ENCODE measurements at places on chromosomes 5 and 9.

- DNase-seq: no peak
Observed at GRCh38 chr5:39876146-39876545, 451.4 kb upstream of the DAB2 start.

DNA sequence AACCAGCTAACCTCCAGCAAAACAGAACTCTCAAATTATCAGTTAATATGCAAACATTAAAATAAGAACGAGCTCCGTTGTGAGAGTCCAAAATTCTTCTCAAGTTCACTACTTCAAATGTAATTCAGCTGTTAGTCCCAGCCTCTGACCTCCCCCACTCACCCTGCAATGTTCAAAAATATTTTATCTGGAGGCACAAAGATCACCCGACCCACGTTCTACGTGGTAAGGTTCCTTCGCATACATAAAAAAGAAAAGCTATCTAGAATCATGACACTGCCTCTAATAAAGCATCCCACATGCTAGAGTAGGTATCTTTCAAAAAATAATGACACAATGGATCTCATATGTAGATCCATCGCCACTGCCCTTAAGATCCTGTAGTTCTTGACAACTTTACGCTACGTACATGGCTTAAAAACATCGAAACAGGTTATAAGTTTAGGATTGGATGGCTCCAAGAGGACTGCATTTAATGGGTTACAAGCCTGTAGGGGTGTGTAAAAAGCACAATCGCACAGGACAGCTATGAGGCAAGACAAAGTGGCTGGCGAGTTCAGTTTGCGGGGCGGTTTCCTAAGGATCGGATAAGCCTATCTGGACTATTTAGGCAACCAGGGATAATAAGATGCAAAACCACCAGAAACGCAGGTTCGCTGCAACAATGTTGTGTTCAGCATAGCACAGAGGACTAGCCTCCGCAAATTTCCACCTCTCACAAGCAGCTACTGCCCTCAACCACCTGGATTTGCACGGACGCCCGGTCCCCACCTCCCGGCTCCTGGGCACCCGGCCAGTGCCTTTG lies 969 bp downstream of the CLK4 start:
- no peak for DNase-seq

- DNase-seq: peak; percentile 65
Observed at GRCh38 chr9:37528652-37529471, 43.1 kb downstream of the POLR1E start.

DNA sequence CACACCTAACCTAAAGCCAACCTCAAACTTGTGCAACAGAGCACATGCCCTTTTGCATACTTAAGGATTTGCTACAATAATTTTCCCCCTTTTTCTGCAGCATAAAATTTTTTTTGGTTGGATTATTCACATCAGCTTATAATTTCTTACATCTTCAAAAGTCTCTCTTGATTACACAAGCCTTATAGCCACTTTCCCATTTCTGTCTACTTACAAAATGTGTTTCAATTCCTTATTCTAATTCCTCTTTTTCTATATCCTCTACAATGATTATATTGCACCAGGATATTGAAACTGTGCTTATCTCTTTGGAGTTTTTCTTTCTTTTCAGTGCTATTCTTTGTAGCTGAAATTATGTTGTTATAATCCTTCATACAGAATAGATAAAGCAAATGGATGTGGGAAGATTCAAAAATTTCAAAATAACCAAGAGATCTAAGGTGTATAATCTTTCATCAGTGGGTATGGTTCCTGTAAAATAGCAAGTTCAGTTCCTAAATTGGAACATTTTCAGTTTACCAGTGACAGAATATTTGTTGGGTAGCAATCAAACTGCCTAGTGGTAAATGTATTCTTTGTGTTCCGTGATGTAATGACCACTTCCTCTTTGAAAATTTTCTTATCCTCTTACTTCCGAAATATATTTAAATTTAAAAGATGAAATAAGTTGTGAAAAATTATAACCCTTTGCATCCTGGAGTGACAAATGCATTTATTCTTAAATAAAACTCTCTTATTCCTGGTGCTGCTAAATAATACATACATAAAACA lies 386.8 kb upstream of the CHD1 start:
- DNase-seq: no peak

GRCh38 chr9:79651251-79651795 lies 79.6 kb downstream of the TLE4 start:
- no peak for DNase-seq

- no peak for DNase-seq
Observed at GRCh38 chr5:91212714-91213092, 170.4 kb downstream of the ARRDC3 start.

DNA sequence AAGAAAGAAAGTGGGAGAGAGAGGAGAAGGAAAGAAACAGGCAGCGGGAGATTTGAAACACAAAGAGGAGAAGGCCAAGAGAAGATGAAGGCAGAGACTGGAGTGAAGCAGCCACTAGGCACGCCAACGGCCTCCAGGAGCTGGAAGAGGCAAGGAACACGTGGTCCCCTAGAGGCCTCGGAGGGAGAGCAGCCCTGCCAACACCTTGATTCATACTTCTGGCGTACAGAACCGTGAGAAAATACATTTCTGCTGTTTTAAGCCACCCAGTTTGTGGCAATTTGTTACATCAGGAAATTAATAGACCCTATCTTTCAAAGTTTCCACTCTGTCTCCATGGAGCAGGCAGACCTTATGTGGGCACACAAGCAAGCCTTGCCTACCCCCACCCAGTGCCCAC lies 133.4 kb downstream of the ACTL7B start:
- no peak for DNase-seq

DNA sequence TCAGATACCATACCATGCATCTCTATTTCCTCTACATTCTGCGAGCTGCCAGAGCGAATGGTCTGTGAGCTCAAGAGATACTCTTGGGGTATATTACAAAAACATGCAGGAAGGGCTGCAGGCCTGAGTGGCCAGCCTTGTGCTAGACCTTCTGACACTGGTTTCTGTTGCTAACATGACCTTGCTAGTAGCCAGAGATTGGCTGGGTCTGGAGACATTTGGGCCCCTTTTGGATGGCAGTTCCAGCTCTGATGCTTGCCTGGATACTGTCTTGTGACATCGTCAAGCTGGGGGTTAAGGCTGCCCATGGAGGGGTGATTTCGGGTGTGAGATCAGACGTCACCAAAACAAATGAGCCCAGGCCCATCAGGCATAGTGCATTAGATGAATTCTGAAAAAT lies 56.1 kb upstream of the FSTL4 start:
- no peak for DNase-seq

GRCh38 chr5:62371409-62371808 lies 32.3 kb downstream of the DIMT1 start:
- no peak for DNase-seq

DNA sequence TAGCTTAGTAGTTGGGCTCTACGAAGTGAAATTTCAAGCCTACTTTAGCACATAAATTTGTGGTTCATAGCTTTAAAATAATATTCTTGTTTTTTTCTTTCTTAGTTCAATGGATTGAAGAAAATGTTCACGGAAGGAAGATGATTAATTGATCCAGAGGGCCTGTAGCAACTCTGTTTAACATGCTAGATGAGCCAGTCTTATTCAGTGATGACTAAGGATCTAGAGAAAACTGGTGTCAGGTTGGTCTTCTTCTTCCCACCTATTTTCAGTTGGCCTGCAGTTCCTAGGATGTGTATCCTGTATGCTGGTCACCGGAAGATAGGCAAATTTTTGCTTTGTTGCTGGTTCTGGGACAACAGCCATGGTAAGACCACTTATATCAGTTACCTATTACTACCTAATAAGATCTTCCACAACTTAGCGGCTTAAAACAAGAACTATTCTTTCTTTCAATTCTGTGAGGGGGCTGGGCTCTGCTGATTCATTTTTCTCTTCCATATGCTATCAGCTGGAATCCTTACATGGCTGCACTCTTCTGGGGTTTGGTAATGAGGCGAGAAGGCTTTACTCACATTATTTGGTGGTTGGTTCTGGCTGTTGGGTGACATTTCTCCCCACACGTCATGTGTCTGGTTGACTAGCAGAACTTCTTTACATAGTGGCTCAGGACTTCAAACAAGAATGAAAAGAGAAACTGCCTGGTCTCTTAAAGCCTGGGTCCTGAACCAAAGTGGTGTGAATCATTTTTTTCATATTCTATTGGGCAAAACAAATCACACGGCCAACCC lies 182.7 kb upstream of the ACTBL2 start:
- DNase-seq: no peak

- no peak for DNase-seq
Observed at GRCh38 chr5:108660291-108660690, 87.4 kb upstream of the FER start.

- no peak for DNase-seq
Observed at GRCh38 chr9:136297766-136298735, 5.8 kb downstream of the CCDC187 start.

DNA sequence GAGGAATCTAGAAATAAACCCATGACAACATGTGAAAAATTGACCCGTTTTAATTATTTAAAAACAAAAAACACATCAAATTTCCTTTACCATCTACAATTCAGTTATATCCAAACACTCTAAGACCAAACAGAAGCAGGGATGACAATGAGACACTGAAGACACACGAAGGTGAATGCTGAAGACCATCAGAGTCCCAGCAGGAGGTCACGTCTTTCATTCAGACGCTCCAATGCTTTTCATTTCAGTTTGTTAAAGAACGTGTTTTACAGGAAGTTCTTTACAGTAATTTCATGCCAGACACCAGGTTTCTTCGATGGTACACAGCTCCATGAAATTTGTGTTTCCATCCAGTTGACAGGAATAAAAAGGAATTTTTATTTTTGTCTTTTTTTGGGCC lies 10.1 kb downstream of the RBM22 start:
- DNase-seq: no peak

DNA sequence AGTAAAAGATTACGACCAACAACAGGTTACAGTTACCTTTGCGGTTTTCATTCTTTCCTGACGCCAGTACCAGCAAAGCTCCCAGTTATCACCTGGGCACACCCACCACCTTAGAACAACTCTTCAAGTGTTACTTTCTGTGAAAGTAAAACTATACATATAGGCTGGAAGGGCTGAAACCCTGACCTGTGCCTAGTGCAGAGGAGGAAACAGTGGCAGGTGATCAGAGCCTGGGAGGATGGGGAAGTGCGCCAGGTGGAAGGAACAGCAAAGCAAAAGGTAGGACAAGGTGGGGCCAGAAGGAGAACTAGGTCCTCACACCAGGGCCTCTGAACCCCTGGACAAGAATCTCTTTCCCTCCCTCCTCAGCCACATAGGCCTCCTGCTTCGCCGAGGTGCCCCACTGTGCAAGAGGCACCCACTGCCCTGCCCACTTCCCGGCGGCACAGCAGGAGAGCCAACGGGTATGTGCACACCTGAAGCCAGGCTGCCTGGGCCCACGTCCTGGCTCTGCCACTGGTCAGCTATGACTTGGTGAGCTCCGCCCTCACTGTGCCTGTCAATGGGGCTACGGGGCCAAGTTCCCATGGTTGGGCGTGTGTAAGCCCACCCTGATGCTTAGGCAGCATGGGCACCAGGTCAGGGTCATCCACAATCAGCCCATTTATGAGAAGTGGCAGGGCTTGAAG lies 26.9 kb downstream of the BICD2 start:
- DNase-seq: no peak

DNA sequence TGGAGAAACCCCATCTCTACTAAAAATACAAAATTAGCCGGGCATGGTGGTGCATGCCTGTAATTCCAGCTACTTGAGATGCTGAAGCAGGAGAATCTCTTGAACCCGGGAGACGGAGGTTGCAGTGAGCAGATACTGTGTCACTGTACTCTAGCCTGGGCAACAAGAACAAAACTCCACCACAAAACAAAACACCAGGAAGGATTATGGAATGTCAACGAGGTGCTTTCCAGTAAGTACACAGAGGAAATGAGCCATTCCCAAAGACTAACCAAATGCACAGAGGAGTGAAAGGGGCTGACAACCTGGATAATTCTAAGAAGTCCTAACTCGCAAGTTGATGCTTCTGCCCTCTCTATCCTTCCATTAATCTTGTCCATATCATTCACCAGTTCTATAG lies 126.1 kb upstream of the RETREG1 start:
- DNase-seq: no peak

DNA sequence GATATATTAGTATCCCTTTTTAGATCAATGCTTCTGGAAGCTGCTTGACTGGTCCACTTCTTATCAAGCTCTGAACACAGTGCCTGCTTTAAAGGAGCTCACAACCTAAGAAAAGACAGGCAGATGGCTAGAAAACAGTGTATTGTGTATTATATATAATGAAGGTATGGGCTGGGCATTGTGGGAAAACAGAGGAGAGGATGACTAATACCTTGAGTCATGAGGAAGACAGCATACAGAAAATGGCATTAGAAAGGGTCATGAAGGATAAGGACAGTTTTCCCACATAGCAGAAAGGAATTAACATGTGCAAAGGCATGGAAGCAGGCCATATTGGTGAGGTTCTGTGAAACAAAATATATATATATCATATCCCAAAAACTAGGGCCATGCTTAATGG lies 309.6 kb downstream of the MLLT3 start:
- DNase-seq: no peak

DNA sequence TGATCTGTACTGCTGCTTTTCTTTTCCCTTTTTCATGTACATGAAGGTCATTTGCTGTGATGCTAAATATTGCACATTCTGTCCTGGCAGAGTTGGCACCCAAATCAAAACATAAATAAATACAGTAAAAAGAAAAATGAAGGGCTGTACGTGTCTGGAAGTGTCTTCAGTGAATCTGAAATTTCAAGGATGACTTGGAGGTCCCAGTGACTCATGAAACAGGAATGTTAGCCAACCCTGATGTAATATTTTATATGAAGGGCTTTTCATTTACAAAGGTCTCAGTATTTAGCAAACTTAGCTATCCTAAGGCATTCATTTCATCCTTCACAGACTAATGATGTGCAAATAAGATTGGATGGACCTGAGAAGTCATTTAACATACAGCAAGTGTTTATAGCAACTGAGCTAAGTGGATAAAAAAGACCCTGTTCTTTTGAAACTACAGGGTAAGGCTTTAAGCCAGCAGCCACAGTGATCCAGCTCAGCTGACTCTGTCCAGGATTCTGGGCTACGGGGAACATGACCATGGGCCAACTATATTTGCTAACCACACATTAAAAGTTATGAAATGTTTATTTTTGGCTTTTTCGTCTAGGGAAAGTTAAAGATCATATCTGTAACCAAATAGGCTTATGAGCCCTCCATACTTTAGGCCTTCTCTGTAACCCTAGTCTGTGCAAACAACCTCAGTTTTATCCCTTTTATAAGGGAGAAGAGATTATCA lies 104.0 kb upstream of the DMRTA1 start:
- DNase-seq: no peak

DNA sequence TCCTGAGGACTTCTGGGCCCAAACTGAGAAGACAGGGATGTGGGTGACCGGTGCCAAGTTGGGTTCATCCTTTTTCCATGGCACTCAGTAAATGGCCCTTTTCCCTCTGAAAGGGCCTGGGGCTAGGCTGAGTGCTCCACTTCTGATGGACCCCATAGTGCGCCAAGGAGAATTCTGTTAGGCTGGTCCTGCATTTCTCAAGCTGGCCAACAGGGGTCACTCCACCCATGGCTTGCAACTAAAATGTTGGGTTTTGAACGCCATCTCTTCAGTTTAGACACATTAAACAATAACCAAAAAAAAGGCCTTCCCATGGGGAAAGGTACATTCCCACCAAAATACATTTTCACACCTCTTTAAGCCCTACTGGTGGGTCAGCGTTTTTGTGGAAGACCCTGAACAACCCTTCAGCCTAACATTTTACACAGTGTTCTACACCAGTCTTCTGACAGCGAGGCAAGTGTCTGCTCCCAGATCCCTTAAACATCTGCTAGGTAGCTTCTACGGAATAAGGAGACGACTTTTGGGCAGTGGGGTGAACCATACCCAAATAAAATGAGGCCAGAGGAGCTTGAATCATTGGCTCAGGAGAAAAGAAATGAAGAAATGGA lies 27.3 kb downstream of the CNTFR start:
- peak; percentile 38 for DNase-seq
